ENCODE measurements at places on chromosomes 7 and 10. TPM values are rescaled to one million over a fixed set of nuclear protein-coding genes. Genes with fewer than 3 reads are reported as not detected.
A peak's percentile ranks its signal among the peaks of the same experiment; 100 is the strongest.

The HOXA2 gene
- total RNA-seq, result not detected

The CLRN3 gene
- not detected for total RNA-seq

The FKBP9 gene
- 28.6 TPM for total RNA-seq

GRCh38 chr10:130424418-130424817, 288.2 kb downstream of the GLRX3 start:
- no peak overlapping the region for H3K27ac ChIP-seq
- H3K36me3 ChIP-seq, result no peaks in the 10 kb centered on the region
- no peaks in the 10 kb centered on the region for H3K4me1 ChIP-seq
- no peak overlapping the region for H3K4me3 ChIP-seq
- no peak for DNase-seq

DNA sequence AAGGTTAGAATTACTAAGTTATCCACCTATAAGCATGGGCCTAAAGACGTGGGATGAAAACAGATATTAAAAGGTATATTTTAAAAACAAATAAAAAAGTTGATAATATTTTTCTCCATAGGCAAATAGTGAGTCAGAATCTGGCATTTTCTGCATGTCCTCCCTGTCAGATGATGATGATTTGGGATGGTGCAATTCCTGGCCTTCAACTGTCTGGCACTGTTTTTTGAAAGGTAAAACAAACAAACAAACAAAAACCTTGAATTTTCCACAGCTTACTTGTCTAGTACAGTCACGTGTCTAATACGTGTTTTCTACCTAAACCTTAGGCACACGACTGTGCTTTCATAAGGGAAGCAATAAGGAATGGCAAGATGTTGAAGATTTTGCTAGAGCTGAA, 17.4 kb downstream of the HBP1 start:
- no peak overlapping the region for H3K27ac ChIP-seq
- H3K36me3 ChIP-seq, result peaks cover 37% of the 10 kb centered on the region
- H3K4me1 ChIP-seq, result no peaks in the 10 kb centered on the region

DNA sequence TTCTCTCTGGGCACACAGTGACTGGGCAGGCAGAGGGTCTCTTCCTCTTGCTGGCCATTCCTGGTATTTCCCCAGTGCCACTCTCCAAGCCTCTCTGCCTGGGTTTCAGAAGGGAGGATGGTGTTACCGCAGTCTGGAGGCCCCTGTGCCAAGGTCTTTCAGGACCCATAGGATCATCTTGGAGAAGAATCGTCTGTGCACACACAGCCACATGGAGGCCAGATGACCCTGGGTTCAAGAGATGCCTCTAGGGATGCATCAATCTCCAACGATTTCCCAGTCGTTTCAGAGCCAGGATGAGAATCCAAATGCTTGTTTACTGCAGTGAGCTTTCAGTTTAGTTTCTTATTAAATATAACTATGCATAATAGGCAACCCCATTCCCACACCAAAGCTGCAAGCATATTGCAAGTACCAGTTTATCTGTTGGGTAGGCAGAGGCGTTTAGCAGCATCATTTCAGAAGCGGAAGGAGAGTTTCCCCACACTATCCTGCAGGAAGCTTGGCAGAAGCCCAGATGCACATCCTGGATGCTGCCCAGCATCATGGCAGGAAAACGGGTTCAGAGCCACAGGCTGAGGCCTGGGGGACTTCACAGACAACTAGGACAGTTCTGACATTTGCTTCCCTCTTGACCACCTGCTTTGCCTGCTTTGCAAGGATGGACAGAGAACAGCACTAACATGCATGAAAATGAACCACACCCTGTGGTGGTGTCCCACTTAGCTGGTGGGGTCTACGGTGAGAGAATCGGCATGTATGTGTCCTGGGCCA, 134.7 kb upstream of the FAM20C start:
- no peaks in the 10 kb centered on the region for H3K4me1 ChIP-seq
- DNase-seq, result no peak
- no peaks in the 10 kb centered on the region for H3K36me3 ChIP-seq
- H3K4me3 ChIP-seq, result no peak overlapping the region
- H3K27me3 ChIP-seq, result no peaks in the 10 kb centered on the region
- no peak overlapping the region for H3K27ac ChIP-seq

- DNase-seq, result no peak
- H3K4me1 ChIP-seq, result no peaks in the 10 kb centered on the region
- no peak overlapping the region for H3K27ac ChIP-seq
- H3K36me3 ChIP-seq, result no peaks in the 10 kb centered on the region
Measured at GRCh38 chr10:130713135-130713534, 576.9 kb downstream of the GLRX3 start.

DNA sequence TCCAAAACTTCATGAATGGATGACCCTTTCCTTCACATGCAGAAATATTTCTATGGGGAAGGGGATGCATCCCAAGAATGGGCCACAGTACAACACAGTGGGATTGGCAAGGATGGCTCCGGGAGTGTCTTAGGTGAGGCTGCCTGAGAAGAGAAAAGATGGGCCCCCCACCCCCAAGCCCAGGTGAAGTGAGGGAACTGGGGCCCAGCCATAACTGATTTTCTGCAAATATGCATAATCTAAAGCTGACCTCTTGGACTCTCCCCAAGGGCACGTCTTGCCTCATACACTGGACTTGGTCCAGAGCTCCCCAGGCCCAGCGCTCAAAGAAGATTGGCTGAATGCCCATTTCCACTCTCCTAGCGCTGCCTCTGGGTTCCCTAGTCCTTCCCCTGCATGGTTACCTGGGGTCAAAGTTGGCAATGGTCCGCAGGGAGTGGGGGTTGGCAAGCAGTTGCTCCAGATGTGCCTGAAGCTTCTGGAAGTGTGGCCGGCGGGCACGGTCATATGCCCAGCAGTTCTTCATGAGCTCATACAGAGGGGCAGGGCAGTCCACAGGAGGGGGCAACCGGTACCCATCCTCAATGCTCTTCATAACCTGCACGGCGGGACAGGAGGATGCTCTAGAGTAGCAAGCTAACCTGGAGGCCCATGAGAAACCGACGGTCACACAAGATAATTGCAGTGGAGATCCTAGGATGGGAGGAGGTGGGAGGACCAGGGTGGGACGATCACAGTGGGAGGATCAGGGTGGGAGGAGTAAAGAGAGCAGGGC, 12.3 kb downstream of the ZYX start:
- DNase-seq, result no peak
- H3K4me1 ChIP-seq, result no peaks in the 10 kb centered on the region
- no peak overlapping the region for H3K27ac ChIP-seq
- no peaks in the 10 kb centered on the region for H3K27me3 ChIP-seq
- no peak overlapping the region for H3K4me3 ChIP-seq
- peaks cover 20% of the 10 kb centered on the region for H3K36me3 ChIP-seq

- peaks cover 6% of the 10 kb centered on the region for H3K27me3 ChIP-seq
- no peak overlapping the region for H3K27ac ChIP-seq
- H3K4me3 ChIP-seq, result no peak overlapping the region
- H3K36me3 ChIP-seq, result no peaks in the 10 kb centered on the region
- DNase-seq, result peak; percentile 16
- H3K4me1 ChIP-seq, result peaks cover 10% of the 10 kb centered on the region
Measured at GRCh38 chr10:22931948-22932347, 4.1 kb downstream of the ARMC3 start.

- peaks cover 33% of the 10 kb centered on the region for H3K4me1 ChIP-seq
- no peak overlapping the region for H3K27ac ChIP-seq
- no peaks in the 10 kb centered on the region for H3K36me3 ChIP-seq
- no peak for DNase-seq
- H3K4me3 ChIP-seq, result no peak overlapping the region
- no peaks in the 10 kb centered on the region for H3K27me3 ChIP-seq
Measured at GRCh38 chr10:79146611-79147130, 77.9 kb downstream of the ZMIZ1 start.

DNA sequence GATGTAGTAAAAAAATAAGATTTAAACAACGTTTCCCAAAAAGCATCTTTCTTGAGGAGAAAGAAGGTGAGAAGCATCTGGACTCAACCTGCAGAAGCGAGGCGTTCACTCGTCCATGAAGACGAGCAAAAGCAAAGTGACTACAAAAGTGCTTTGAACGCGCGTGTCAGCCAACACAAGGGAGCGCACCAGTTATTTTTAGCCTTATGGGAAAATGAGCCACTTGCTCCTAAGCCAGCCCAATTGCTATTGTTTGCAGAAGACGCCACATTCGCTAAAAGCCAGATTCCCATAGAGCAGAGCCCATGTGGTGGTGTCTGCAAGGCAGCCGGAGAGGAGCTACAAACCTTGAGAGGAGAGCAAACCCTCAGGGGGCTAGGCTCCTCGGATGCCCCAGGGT, 122.5 kb downstream of the FAM53B start:
- H3K4me1 ChIP-seq, result no peaks in the 10 kb centered on the region
- no peaks in the 10 kb centered on the region for H3K36me3 ChIP-seq
- no peak for DNase-seq

DNA sequence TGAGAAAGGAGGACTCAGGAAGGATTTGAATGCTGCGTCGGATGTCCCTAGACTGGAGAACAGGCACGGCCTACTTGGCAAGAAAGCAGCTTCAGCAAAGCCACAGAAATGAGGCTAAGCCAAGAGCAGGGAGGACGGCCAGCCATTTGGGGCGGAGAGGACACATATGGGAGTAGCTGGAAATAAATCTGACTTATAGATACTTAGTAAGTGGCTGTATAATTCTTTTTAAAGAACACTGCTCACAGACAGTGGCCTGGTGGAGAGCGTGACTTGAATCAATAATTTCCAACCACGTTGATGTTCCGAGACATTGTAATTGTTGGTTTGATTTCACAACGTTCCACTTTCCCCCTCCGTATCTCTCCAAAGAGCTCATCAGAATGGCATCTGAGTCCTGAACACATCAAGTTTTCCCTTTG, 67.7 kb upstream of the JCAD start:
- no peak overlapping the region for H3K4me3 ChIP-seq
- H3K4me1 ChIP-seq, result peaks cover 12% of the 10 kb centered on the region
- no peaks in the 10 kb centered on the region for H3K36me3 ChIP-seq
- H3K27ac ChIP-seq, result no peak overlapping the region

GRCh38 chr7:137909042-137909441, 62.3 kb upstream of the DGKI start:
- no peak overlapping the region for H3K4me3 ChIP-seq
- H3K27ac ChIP-seq, result no peak overlapping the region
- no peaks in the 10 kb centered on the region for H3K4me1 ChIP-seq
- H3K36me3 ChIP-seq, result no peaks in the 10 kb centered on the region
- DNase-seq, result no peak

GRCh38 chr10:3976718-3977117, 191.7 kb upstream of the KLF6 start:
- H3K27ac ChIP-seq, result no peak overlapping the region
- no peaks in the 10 kb centered on the region for H3K4me1 ChIP-seq
- H3K36me3 ChIP-seq, result no peaks in the 10 kb centered on the region
- H3K4me3 ChIP-seq, result no peak overlapping the region
- H3K27me3 ChIP-seq, result no peaks in the 10 kb centered on the region
- DNase-seq, result no peak

- H3K4me1 ChIP-seq, result no peaks in the 10 kb centered on the region
- H3K27ac ChIP-seq, result no peak overlapping the region
- H3K36me3 ChIP-seq, result no peaks in the 10 kb centered on the region
- no peak for DNase-seq
Measured at GRCh38 chr7:109996927-109997326, 1094.0 kb upstream of the LRRN3 start.

GRCh38 chr7:148967032-148967372, 61.3 kb downstream of the PDIA4 start:
- no peak for DNase-seq
- peak overlapping the region; percentile 38 for H3K4me3 ChIP-seq
- no peaks in the 10 kb centered on the region for H3K27me3 ChIP-seq
- H3K27ac ChIP-seq, result no peak overlapping the region
- H3K36me3 ChIP-seq, result no peaks in the 10 kb centered on the region

GRCh38 chr10:5565671-5566581, 41.2 kb downstream of the CALML3 start:
- no peak for DNase-seq
- H3K4me3 ChIP-seq, result no peak overlapping the region
- H3K36me3 ChIP-seq, result no peaks in the 10 kb centered on the region

- H3K27ac ChIP-seq, result no peak overlapping the region
- H3K36me3 ChIP-seq, result no peaks in the 10 kb centered on the region
- no peak overlapping the region for H3K4me3 ChIP-seq
- H3K27me3 ChIP-seq, result peaks cover 99% of the 10 kb centered on the region
- peaks cover 29% of the 10 kb centered on the region for H3K4me1 ChIP-seq
- DNase-seq, result no peak
Measured at GRCh38 chr10:123133541-123134342, 2.0 kb upstream of the HMX3 start.

DNA sequence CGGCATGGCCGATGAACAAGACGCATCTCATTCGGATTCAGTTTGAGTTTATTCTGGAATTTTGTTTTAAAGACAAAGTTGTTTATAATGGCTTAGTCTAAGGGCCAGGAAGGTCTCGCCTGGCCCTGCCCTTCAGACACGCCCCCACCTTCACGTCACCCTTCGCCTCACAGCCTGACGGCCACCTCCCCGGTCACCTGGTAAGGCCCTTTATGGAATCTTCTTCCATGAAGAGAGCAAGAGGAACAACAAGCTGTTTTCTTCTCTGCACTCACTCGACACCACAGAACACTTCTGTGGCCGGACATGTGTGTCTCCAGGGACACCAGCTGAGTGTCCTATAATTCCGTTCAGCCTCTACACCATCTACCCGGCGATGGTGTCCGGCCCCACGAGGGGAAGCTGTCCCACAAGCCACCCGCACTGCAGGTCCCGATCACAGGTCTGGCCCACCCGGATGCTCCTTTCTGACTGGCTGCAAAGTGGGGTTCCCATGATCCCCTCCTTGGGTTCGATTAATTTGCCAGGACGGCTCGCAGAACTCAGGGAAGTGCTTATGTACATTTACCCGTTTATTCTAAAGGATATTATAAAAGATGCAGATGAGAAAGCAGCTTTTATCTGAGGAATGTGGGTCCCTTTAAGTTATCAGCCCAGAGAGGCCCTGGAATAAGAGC, 17.4 kb upstream of the KNDC1 start:
- H3K36me3 ChIP-seq, result no peaks in the 10 kb centered on the region
- H3K4me3 ChIP-seq, result no peak overlapping the region
- no peaks in the 10 kb centered on the region for H3K4me1 ChIP-seq
- DNase-seq, result no peak
- H3K27me3 ChIP-seq, result peaks cover 18% of the 10 kb centered on the region
- no peak overlapping the region for H3K27ac ChIP-seq

DNA sequence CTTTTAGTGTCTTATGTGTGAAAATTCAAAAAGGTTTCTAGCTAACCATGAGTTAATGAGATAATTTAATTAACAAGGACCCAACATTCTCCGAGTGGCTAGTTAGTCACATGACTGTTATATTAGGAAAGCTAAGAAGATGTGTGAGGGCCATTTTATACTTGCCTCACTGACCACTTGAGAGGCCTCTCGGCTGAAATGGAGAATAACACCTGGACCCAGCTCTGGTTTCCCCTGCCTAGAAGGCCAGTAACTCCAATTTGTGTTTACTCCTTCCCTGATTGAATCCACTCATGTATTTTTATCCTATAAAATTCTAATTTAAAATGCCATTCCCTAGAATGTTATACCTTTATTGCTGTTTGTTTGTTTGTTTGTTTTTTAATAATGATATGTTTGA, 1091.2 kb downstream of the KCNMA1 start:
- H3K27ac ChIP-seq, result no peak overlapping the region
- no peak overlapping the region for H3K4me3 ChIP-seq
- no peak for DNase-seq
- no peaks in the 10 kb centered on the region for H3K36me3 ChIP-seq
- H3K4me1 ChIP-seq, result no peaks in the 10 kb centered on the region
- no peaks in the 10 kb centered on the region for H3K27me3 ChIP-seq

- H3K36me3 ChIP-seq, result no peaks in the 10 kb centered on the region
- no peak overlapping the region for H3K27ac ChIP-seq
- no peaks in the 10 kb centered on the region for H3K27me3 ChIP-seq
- no peak overlapping the region for H3K4me3 ChIP-seq
- DNase-seq, result no peak
Measured at GRCh38 chr10:107790271-107790670, 625.8 kb upstream of the SORCS1 start.
